ENCODE measurements at places on chromosomes 5 and 9.

DNA sequence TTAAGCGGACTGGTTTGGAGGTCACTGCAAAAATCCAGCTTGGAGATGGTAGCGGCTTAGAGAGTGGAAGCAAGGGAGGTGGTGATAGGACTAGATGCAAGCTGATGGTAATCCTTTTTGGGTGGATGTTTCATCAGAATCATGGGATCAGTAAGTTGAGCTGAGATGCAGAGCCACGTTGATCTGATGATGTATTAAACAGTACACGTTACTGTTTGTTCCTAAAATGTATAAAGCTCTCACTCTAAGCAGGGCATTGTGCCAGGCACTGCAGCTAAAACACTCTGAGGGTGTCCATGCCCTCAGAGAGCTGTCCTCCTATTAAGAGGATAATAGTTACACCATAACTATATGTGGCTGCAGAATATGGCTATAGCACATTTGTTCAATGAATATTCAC, 93.1 kb downstream of the JAKMIP2 start:
- DNase-seq, result no peak

- DNase-seq, result no peak
These were observed 278.0 kb downstream of the CETN3 start for GRCh38 chr5:90131383-90132133.

- DNase-seq, result no peak
These were observed 90.7 kb downstream of the DAPK1 start for GRCh38 chr9:87588339-87588738.

DNA sequence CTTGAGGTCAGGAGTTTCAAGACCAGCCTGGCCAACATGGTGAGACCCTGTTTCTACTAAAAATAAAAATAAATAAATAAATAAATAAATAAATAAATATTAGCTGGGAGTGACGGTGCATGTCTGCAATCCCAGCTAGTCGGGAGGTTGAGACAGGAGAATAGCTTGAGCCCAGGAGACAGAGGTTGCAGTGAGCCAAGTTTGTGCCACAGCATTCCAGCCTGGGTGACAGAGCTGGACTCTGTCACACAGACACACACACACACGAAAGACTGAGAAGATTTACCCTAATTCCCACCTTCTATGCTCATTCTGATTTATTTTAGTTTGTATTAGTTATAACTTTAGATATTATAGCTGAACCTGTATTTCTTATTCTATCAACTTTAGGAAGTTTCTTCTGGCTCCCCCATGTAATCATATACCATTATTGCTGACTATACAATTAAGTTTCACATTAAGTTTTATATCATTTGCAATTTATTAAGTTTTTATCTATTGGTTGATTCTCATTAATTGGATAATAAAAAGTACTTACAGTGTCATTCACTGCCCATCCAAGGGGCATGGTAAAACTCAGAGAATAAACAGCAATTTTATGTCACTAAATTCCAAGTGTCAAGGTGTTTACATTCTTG, 20.8 kb downstream of the ABHD17B start:
- DNase-seq, result no peak

DNA sequence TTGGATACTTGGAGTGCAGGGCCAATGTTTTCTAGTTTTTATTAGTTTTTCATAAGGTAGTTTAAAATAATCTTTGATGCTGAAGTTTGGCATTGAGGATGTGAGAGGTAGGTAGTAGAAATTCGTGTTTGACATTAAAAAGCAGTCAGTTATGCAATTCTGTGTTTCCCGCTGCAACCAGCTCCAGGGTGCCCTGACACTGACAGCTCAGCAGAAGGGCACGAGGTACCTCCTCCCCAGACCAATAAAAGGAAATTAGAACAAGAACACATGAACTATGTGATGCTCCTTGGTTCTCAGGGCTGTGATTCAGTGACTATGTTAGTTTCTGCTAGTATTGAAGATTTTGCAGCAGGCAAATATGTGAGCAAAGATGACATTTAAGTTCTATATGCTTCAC, 40.2 kb downstream of the NSUN2 start:
- DNase-seq, result no peak

- no peak for DNase-seq
These were observed 15.5 kb downstream of the CARD19 start for GRCh38 chr9:93111371-93112115.

- no peak for DNase-seq
These were observed 57.4 kb downstream of the NFIB start for GRCh38 chr9:14256588-14256987.

DNA sequence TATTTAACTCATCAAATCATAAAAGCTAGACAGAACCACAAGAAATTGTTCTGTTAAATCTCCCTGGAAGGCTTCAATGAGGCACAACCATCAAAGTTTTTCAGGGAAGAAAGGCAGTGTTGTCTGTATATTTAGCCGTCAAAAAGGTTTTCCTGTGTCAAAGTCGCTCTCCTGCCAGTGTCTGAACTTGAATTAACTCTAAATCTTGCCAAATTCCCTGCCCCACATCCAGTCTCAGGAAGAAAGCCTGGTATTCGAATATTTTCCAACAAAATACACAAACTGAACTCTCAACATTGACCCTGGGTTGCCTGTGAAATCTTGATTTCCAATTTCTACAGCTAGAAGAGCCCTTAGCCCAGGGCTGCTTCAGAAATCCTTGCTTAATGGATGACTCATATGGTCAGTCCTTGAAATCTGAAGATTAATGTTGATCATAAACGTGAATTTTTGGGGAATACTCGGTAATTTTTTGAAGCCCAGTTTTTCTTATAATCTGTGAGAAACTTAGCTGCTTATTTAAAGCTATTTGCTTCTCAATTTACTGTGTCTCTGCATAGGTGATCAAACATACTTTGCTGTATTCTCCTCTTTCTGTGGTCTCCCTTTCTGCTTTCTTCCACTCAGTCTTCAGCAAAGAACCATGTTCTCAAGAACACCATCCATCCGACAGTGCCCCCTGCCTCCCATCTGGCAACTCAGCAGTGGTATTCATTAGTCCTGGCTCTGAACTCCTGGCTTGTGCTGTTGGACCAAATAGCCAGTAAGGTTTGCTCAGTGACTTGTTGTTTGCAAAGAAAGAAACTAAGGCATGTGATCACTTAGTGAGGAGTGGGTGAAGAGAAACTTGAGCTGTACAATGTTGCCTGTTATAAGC, 58.9 kb downstream of the NREP start:
- no peak for DNase-seq

DNA sequence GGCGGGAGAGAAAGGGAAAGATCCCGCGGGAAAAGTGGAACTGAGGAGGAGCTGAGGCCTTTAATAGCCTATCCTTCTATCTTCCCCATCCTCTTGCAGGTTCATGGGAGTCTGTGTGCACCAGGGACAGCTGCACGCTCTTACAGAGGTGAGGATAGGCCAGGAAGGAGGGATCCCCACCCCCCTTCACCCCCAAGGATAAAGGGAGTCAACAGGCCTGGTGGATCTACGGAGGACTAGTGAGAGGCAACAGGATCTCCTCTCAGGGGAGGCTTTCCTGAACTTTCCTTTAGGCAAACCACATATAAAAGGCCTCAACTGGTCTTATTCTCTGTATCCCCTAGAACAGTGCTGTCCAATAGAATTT, 1.1 kb downstream of the TESK1 start:
- no peak for DNase-seq

DNA sequence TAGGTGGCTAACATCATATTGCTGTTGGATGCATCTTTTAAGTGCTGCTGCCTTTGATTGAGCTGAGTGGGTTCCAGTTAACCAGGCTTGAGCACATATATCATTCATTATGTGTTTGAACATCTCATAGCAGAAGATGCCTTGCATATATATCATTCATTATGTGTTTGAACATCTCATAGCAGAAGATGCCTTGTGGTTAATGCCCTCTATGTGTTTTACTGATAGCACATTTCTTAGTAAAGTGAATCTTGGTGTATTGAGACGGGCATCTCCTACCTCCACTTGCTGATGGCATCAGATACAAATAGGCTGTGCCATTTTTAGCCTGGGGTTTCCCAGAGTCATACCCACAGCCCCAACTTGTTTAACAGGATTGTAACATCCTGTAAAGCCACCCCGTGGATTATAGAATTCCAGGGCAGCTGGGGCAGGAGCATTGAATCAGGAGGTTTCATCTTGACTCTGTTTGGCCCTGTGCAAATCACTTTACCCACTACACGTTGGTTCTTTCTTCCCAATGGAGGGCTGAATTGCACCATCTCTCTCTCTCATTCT, 26.5 kb downstream of the MTAP start:
- no peak for DNase-seq

DNA sequence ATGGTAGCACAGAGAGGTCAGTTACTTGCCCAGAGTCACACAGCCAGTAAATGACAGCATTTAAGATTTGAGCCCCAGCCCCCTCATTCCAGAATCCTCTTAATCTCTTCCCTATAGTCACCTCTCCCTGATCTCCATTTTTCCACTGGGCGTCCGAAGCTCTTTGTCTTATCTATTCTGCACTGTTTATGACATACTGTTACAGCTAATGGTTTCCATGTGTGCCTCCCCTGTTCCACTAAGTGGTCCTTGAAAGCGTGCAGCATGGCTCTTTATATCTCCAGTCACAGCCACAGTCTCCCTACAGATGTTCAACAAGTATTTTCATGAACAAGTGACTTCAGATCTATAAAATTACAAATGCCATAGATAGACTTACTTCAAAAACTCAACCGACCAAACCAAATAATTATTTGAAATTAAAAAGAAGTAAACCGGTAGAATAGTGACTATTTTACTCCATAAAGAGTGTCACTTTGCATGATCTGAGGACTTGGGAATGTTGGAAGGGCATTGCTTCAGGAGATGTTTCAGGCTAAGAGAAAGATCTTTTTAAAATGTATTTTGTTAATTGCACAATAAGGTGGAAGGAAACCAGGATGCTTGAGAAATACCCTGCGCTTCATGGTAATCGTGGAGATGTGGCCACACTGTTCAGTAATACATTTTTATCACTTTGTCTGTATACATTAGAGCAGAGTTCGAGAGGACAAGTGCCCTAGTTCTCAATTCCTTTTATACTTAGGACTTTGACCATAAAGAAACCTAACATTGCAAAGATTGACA, 237.2 kb downstream of the FBXL7 start:
- DNase-seq, result no peak

DNA sequence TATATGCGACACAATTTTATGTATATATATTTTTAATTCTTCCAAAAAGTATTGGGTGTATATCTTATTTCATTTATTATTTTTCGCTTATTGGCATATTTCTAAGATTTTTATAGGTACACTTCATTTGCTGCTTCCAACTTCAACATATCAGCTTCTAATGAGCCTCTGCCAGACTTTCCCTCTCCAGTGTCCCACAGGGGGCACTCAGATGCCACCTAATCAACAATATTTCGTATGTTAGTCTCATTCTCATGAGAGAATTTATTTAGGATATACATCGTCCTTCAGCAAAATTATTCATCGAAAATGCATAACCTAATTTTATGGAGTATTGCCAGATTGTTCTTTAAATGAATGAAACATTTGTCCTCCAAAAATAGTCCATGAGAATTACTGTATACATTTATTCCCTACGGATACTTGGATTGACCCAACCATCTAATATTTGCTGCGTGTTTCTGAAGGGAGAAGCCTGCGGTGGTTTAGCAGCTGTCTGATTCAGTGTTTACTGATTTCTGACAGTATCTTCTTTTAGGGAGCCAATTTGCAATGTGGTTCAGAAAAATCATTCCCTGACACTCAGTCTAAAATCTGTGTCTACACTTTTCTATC, 100.6 kb upstream of the SELENOP start:
- DNase-seq, result no peak

DNA sequence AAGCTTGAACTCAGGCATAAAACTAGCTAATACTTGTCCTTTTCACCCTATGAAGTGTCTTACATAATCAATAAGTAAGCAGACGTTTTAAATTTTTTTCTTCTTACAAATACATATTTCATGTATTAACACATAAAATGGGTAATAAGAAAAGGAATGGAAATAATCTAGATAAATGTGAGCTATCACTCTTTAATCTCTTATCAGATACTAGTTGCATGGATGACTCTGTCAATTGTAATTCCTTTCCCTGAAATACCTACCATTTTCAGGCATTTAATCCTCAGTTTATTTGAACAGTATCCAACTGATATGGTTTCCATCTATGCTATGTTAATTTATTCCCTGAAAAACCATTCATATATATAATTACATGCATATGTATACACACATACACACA, 166.0 kb upstream of the RGS7BP start:
- DNase-seq, result no peak

DNA sequence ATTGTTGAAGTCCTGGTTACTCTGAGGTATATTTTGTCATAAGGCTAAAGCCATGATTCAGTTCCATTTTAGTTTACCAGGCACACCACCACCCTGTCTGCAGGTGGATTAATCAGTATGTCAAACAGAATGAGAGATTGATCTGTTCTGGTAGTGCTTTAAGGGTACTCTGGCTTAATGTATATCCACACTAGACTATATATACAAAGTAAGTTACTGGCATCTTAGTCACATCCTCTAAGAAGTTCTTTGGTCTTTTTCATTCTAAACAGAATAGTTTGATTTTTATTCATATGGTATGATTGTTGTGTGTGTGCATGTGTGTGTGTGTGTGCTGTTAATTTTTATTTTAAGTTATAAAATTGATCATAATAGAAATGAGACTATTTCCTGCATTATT, 61.8 kb downstream of the RAB24 start:
- no peak for DNase-seq

GRCh38 chr5:96569770-96570169, 92.4 kb upstream of the CAST start:
- DNase-seq, result no peak

- DNase-seq, result no peak
These were observed 6.9 kb upstream of the GMCL2 start for GRCh38 chr5:178194026-178194425.

- DNase-seq, result no peak
These were observed 58.9 kb downstream of the PLPPR1 start for GRCh38 chr9:101087426-101087825.

- no peak for DNase-seq
These were observed 23.6 kb upstream of the TLX3 start for GRCh38 chr5:171285465-171285864.

GRCh38 chr9:116435706-116436105, 251.4 kb upstream of the TRIM32 start:
- DNase-seq, result no peak

Data from kidney epithelial cell (primary cell).